ENCODE measurements at places on chromosomes 5 and 9.

DNA sequence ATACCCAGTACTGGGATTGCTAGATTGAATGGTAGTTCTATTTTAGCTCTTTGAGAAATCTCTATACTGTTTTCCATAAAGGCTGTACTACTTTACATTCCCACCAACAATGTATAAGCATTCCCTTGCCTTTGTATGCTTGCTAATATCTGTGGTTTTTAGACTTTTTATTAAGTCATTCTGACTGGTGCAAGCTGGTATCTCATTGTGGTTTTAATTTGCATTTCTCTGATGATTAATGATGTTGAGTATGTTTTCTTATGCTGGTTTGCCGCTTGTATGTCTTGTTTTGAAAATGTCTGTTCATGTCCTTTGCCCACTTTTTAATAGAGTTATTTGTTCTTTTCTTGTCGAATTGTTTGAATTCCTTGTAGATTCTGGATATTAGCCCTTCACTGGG, 512.7 kb upstream of the PAPPA start:
- no peak for DNase-seq

DNA sequence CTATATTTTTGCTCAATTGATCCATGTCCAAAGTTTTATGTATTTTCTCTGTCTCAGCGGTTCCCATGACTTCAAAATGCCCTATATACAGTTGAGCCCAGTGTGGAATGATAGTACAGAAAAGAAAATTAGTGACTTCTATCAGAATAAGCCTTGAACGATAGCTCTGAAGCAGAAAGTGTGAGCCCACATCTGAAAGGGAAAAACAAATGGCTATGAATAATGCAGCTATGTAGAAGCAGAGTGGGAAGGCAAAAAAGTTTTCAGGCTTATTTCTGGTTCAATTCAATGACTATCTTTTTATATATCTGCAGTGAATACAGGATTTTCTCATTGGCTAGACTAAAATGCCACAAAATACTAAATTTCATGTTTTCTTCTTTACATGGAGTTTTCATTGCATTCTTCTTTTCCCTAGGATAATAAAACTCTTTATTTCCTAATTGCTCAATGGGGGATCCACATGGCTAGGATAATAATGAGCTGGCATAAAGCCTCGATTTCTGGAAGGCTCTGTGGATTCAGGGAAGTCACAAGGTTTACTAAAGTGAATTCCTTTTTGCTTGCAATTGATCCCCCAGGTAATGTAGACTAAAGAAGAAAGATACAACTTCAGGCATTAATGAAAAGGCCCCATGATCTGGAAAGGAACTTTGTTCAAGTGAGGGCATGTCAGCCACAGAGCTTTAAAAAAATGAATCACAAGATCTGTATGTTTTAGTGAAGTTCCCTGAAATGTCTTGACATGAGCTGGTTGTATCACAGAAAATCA, 377.0 kb upstream of the RIOK2 start:
- no peak for DNase-seq

- DNase-seq, result no peak
These were observed 350.5 kb downstream of the SPOCK1 start for GRCh38 chr5:137148655-137149054.

- no peak for DNase-seq
These were observed 293.0 kb downstream of the SPOCK1 start for GRCh38 chr5:137206030-137206715.

DNA sequence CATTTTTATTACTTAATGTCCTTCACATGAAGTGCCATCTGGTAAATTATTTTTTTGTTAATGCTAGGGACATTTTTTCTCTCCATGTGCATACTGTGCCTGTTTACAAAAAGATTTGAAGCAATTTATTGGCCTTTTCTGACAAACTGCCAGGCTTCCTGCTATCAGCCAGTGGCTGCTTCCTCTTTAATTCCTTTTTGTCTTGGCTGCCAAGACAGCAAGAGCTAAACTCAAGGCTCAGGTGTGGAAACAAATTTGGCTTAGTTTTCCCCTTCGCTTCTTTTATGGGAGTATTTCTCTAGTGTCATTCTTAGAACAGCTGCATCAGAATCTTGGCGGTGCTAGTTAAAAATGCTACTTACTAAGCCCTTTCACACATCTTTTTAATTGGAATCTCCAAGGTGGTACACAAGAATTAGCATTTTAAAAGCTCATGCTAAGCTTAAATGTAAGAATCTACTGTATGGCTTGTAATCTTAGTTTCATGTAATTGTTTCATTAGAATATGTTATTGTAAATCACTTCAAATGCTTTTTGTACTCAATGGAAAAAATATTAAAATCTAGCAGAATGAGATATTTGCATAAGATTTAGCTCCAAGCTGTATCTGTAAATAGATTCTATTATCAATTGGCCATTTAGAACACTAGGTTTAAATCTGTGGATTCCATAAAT, 134.2 kb upstream of the RASGRF2 start:
- DNase-seq, result peak; percentile 48

- no peak for DNase-seq
These were observed 116.1 kb downstream of the PDZD2 start for GRCh38 chr5:31754741-31755675.

GRCh38 chr5:88727705-88728313, 155.2 kb downstream of the MEF2C start:
- peak; percentile 35 for DNase-seq

DNA sequence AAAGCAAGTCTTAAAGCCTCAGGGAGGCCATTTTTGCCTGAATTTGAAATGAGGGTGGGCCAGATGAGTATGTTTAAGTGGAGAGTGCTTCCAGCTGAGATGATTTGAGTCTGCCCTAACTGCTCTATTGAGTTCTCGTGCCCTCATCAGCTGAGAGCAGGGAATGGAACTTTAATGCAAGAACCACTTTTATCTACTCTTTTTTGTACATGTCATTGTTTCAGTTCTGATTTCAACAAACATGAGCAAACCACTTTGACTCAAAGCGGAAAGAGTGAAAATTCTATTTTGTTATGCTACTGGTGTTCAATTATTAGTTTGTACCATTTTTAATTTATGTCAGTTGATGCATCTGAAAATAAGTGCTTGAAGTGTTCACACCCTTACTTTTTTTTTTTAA, 35.8 kb downstream of the DCAF10 start:
- DNase-seq, result no peak

DNA sequence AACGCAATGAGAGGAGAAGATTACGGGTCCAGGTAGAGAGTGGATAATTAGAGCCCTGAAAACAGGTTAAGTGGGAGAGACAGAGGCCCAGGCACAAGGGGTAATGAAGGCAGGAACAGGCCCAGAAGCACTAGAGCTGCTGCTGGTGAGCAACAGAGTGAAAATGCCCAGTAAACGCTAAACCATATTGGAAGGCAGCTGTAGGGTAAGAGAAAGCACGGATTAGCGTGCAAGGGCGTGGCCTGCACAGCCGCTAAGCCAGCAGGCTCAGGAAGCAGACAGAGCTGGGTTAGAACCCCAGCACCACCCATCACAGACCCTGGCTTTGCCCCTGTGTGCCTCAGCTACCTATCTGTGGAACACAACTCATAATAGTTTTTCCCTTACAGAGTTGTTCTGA, 93.2 kb downstream of the PAX5 start:
- no peak for DNase-seq

- DNase-seq, result no peak
These were observed 25.0 kb upstream of the CEP78 start for GRCh38 chr9:78210841-78211301.

DNA sequence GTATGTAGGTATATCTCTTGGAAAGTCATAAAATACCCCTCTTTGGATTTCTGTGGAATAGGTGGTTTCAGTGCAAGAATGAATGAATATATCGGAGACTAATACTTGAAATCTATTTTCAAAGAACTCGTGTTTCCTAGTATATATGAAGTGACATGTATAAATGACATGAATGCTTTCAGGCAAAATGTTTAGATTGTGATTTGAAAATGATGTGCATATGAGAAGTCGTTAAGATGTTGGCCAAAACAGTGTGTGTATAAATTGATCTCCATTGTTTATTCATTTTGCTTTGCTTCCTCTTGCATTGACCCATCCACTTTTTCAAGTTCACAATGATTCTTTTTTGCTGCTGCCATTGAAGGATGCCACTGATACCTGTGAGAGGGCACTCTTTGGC, 8.3 kb downstream of the TRIO start:
- DNase-seq, result no peak

GRCh38 chr9:116671605-116672004, 15.5 kb upstream of the TRIM32 start:
- peak; percentile 8 for DNase-seq

- DNase-seq, result no peak
These were observed 9.4 kb downstream of the ERAP2 start for GRCh38 chr5:96885518-96886338.

DNA sequence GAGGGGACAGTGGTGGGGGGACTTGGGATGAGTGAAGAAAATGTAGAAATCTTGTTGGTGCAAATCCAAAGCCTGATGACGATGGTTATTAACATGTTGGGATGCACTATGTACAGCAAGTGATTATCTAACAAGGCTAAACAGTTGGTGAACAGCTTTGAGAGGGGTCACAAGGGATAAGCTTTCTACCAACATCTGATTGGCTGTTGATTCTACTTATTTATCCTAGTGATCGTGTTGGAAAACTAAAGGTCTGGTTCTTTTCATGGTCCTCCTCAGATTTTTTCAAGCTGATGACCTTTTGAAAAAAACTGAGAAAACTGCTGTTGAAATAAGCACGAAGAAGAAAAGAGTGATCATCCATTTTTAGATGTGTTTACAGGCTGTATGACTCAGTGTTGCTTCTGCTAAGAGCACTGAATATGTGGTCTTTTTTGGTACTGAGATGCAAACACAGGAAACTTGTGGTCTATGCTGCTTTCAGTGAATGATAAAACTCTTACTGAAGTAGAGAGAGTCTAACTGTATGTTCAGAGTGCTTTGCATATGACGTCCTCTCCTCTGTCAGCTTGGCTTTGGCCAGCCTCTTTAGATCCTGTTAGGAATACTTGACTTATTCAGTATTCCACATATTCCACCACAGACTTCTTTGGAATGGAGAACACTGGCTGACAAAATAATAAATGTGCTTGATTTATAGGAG, 174.8 kb downstream of the SLF1 start:
- DNase-seq, result peak; percentile 90

- DNase-seq, result no peak
These were observed 2.0 kb upstream of the AKNA start for GRCh38 chr9:114389612-114390368.

GRCh38 chr9:137575716-137576411, 2.9 kb downstream of the DPH7 start:
- no peak for DNase-seq

DNA sequence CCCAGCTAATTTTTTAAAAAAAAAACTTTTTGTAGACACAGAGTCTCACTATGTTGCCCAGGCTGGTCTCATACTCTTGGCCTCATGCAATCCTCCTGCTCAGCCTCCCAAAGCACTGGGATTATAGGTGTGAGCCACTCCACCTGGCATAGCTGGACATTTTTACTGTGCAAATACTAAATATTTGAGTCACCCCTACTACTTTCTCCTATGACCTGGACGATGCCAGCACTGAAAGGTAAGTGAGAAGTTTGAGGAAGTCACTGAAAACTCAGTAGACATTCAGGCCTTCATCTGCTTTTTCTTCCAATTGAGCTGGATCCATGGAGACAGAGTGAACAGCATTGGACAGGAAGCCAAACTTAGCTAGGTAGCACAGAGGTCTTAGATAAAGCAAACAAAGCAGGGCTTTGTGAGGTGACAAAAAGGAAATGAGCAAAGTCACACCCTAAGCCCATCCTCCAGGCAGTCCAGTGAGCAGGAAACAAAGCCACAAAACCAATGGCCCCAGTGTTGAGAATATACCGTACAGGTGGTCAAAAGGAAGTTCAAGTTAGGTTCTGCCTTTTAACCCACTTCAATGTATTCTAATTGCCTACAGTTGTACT, 192.6 kb upstream of the RASA1 start:
- peak; percentile 22 for DNase-seq

- DNase-seq, result no peak
These were observed 6.1 kb upstream of the ADGRD2 start for GRCh38 chr9:124444166-124444565.

- no peak for DNase-seq
These were observed 563.9 kb downstream of the HTR1A start for GRCh38 chr5:63398346-63398745.

DNA sequence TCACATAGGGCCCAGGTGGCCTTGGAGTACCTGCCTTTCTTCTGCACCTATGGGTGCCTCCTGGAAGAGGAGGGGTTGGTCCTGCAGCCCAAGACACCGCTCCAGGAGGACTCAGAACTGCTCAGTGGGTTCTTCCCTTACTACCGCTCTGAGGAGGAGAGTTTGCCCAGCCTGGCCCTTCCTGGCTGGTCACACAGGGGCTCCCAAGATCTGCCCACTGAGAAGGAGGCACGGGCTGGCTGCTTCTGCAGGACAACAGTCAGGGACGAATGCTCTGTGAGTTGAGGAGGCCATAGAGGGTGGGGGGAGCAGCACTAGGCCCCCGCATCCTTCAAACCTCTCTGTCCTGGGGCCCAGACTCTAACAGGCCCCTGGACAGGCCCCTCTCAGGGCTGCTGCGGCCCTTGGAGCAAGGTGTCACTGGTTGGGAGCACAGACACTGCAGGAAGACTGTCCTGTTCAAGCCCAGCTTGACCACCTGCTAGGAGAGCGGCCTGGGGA, 9.9 kb upstream of the SLC25A48 start:
- DNase-seq, result no peak

- DNase-seq, result no peak
These were observed 29.4 kb upstream of the POMT1 start for GRCh38 chr9:131473198-131473885.

GRCh38 chr9:132175431-132175830, 13.6 kb downstream of the NTNG2 start:
- DNase-seq, result no peak

- DNase-seq, result no peak
These were observed 72.3 kb upstream of the PRLR start for GRCh38 chr5:35302544-35302943.
